ENCODE measurements at places on chromosomes 4 and X. TPM values are rescaled to one million over a fixed set of nuclear protein-coding genes. Genes with fewer than 3 reads are reported as not detected.
A peak's percentile ranks its signal among the peaks of the same experiment; 100 is the strongest.

DNA sequence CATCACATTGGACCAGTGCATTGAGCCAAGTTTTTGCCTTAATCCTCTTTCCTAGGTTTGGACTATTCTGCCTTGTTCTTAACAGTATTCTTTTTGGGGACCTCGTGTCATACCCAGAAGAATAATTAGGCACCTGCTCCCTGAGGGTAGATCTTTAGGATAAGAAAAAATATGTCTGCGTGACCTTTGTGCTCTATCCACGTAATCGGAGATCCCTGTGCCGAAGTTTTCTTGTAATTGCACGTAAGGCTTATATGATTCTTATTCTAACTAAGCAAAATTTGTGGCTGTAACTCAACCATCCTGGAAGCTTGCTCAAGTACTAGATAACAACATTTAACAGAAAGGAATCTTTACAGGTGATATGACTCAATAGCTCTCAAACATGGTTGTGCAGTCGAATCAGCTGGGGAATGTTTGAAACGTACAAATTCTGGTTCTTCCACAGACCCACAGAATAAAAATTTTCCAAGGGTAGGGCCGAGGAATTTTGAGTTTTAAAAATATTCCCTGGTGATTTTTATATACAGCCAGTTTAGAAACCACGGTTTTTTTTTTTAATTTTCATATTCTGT lies 344.3 kb downstream of the GBA3 start:
- no peak for DNase-seq

DNA sequence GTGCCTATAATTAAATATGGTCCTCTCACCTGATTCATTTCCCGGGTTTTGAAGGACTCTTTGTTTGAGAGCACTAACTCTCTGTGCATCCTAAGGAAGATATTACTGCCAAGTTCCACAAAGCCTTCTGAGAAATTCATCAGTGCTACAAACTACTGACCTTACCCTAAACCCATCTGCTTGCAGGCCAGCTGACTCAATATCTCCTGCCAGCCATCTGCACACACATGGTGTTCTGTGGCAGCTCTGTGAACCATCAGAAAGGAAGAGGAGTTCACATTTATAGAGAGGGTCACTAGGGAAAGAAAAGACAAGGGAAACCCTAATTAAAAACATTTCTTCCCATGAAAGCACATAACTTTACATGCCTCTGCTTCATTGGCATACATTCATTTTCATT lies 156.7 kb downstream of the ATP10D start:
- DNase-seq: no peak

- peak; percentile 42 for DNase-seq
These were observed 151.8 kb downstream of the SLC7A11 start for GRCh38 chr4:138090150-138090917.

The GPRASP1 gene
- total RNA-seq: 0.69 TPM

- peak; percentile 84 for DNase-seq
These were observed 216.1 kb upstream of the PSAPL1 start for GRCh38 chr4:7650606-7651385.

The CDKL2 gene
- total RNA-seq: not detected

GRCh38 chr4:31391976-31392375 lies 671.8 kb downstream of the PCDH7 start:
- DNase-seq: no peak

The EDA gene
- total RNA-seq: 1.2 TPM

- no peak for DNase-seq
These were observed 838 bp upstream of the PRICKLE3 start for GRCh38 chrX:49187028-49187394.

The LUZP4 gene
- not detected for total RNA-seq

The PYURF gene
- 60.3 TPM for total RNA-seq

The SH2D1A gene
- not detected for total RNA-seq
